ENCODE measurements at places on chromosomes 3 and 15.

- no peak for DNase-seq
Measured at GRCh38 chr15:75597667-75598341, 18.7 kb upstream of the PTPN9 start.

GRCh38 chr3:138378331-138378730 lies 30.0 kb downstream of the MRAS start:
- DNase-seq, result no peak

- DNase-seq, result no peak
Measured at GRCh38 chr3:37535526-37536432, 325.9 kb upstream of the CTDSPL start.

GRCh38 chr3:48695393-48695753 lies 9.7 kb upstream of the NCKIPSD start:
- no peak for DNase-seq

- no peak for DNase-seq
Measured at GRCh38 chr3:64104691-64105111, 81.4 kb upstream of the PSMD6 start.

DNA sequence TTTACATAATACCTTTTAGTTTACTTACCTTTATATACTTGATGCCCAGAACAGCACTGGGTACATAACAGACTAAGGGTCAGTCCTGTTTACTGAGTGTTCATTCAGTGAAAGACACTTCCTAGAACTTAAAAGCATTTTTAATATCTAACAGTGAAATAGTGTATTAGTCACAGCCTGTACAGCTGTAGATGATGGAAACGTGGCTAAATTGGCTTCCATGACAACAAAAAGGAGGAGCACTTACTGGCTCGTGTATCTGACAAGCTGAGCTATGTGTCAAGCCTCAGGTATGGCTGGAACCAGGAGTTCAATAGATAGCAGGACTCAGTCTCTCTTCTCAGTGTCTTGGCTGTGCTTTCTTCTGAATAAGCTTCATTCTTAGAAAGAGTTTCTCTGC lies 40.2 kb downstream of the CMTM8 start:
- no peak for DNase-seq

DNA sequence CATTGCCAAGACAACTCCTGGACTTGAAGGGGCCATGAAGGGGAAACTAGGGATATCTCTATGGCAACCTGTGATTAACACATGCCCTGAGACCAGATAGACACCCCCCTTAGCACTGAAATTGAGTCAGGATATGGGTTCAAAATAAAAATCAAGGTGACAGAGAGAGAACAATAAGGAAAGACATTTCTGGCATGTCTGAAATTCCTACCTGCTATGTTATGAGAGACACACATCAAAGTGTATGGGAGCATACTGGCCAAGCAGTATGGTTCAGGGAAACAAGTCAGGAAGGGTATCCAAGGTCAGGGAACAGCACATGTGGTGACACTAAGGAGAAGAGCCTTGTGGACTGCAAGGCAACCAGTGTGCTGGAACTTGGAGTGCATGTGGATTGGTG lies 388.7 kb downstream of the SHQ1 start:
- no peak for DNase-seq

DNA sequence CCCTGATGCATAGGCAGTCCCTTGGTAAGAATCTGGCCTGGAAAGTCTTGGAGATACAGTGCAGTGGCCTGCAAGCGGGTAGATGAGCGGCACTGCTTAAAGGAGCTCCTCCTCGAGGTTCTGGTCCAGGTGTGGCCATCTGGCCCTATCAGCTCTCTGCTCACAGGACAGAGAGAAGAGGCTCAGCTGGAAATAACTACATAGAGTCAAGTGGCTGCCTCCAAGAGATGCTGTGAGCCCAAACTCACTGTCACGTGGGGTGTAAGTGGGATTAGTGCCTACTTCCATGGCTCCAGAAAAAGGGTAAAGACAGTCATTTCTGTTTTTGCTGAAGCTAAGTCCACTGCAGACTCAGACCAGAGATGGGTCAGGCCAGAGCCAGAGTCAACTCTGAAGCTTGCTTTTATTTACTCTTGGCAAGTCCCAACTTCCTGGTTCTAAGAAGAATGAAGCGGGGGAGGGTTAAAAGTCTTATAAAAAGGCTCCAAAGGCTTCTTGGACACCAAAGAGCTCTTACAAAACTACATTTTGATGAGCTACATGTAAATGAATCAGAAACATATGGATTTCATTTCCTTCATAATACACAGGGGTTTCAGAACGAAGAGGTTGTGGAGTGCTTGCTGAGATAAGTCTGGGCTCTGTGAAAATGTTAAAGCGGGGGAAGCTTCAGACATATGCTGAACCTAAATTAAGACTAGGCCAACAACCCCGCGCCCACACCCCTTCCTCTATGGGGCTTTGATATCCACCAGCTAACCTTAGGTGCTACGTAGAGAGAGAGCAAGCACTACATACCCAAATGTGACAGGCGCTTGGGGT lies 77.1 kb downstream of the PDZRN3 start:
- no peak for DNase-seq

GRCh38 chr3:11499144-11499543 lies 144.6 kb downstream of the VGLL4 start:
- DNase-seq, result no peak

DNA sequence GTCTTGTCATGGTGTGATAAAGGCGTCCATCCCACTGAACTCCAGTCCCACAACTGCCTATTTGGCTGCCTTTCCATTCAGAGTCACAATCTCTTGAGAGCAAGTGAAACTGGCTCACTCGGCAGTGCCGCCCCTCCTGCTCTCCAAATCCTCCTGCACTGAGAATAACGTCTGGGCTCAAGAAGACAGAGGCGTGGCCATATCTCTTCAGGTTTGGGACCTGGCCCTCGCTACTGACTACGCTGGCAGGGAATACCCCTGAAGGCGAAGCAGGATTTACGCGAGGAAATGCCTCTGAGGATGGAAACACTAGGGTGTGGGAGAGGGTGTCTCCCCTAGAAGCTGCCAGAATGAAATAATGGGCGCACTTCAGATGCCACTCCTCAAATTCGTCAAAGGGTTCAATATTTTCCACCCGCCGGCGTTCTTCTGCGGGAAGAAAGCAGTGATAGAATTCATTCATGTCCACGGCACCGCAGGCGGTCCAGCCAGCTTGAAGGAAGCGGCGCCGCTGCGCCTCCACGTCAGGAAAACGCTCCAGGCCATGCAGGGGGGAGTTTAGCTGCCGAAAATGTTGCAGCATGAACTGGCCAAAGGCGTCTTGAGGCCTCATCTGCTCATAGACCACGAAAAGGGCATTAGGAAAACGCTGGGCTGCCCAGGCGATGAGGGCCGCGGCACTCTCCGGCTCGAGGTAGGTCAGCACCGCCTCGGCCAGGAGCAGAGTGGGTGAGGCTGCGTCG lies 985 bp downstream of the LCMT2 start:
- peak; percentile 0 for DNase-seq

DNA sequence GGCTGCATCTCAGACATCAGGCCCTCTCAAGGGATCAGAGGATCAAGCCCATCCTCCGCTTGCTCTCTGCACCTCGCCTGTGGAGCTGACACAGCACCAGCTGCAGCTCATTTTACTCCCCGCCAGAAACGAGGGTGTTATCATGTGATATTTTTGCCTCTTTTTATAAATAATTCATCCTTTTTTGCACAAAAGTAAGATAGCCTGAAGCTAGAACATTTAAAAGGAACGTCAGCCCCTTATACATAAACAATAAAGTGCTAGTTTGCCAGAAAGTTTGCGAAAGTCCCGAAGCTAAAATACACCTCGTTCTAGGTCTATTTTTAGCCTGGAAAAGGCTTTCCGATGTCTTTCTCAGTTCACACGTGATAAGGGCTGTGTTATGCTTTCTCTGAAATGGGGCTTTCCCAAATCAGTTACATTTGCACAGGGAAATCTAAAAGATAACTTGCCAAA lies 9.6 kb upstream of the FAM174B start:
- no peak for DNase-seq

GRCh38 chr3:182947888-182948287 lies 32.5 kb downstream of the DCUN1D1 start:
- DNase-seq, result no peak

- no peak for DNase-seq
Measured at GRCh38 chr15:35514759-35515158, 31.2 kb downstream of the DPH6 start.

DNA sequence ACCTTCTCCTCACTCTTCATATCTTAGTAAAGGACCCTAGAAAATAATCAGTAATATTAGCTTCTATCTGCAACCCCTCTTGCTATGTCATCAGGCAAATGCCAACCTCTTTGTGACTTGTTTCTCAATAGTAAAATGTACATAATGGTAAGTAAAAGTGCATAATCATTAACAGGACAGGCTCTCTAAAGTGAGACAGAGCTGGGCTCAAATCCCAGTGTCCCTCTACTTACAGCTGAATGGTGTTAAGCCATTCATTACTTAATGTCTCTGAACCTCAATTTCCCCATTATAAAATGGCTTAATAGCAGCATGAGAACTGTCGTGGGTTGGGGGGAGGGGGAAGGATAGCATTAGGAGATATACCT lies 62.6 kb upstream of the ATP11B start:
- no peak for DNase-seq

GRCh38 chr3:197511130-197511529 lies 44.6 kb downstream of the BDH1 start:
- no peak for DNase-seq

GRCh38 chr3:66353530-66353929 lies 132.7 kb downstream of the SLC25A26 start:
- DNase-seq, result no peak

DNA sequence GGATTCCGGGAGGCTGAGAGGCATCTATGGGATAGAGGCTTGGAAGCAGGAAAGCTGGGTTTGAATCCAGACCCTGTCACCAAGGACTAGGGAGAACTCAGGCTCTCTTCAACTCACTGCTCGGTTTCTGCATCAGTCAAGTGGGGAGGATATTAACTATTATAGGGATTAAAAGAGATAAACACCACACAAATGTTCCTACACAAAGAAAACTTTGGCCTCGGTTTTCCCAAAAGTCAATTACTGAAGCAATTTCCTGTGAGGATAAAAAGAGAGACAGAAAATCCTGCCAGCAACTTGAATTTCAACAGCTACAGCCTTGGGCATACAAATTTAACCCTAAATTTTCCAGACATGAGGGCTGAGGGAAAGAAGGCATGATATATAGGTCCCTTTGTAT lies 36.0 kb downstream of the ITGB5 start:
- no peak for DNase-seq

DNA sequence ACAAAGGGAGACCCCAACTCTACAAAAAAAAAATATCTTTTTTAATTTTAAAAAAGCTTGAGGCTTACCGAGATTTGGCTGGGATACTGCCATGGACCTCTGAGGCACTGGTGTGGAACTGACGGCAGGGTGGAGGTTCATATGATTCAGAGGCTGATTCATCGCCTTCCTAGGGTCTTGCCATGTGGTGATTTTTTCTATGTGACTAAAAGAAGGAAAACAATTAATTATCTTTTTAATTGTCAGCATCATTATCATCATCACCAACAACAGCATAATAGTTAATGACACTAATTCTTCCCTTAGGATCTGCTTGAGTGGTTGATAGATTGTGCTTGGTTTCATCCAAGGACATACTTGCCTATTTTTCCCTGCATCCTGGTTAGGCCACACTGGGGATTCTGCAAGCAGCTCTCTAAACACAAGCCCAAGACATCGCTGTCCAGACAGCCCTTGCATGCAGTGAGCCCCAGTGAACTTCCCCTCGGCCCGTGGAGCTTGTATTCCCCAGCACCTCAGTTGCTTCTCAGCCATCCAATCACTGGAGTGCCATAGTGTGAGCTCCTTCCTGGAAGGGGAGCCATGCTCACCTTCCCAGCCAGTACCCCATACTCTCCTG lies 84.9 kb downstream of the WWTR1 start:
- no peak for DNase-seq

GRCh38 chr15:62979252-62979651 lies 63.3 kb upstream of the TPM1 start:
- DNase-seq, result no peak

DNA sequence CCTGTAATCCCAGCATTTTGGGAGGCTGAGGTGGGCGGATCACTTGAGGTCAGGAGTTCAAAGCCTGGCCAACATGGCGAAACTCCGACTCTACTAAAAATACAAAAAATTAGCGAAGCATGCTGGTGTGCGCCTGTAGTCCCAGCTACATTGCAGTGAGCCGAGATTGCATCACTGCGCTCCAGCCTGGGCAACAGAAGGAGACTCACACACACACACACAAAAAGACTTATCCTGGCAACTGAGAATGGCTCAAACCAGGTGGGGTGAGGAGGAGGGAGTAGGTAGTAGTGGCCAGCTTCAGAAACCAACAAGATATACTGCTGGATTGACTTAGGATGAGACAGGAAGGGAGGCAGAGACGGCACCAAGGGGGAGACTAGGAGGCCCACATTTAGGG lies 53.4 kb upstream of the APEH start:
- no peak for DNase-seq

DNA sequence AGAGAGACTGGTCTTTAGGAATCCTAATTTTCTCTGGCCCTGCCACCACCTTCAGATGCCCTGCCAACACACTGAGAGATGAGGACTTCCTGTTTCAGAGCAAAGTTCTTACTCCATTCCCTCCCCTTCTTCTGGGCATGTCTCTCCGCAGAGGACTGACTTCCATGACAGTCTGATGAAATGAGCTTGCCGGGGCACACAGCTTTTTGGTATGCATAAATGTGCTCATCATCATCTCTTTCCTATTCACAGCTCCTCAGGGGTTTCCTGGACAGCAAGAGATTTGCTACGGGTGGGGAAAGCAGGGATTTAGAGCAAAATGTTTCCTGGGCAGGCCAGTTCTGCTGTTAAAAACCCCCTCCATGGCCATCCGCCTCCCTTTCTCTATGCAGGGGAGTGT lies 27.6 kb upstream of the SEMA6D start:
- DNase-seq, result no peak

DNA sequence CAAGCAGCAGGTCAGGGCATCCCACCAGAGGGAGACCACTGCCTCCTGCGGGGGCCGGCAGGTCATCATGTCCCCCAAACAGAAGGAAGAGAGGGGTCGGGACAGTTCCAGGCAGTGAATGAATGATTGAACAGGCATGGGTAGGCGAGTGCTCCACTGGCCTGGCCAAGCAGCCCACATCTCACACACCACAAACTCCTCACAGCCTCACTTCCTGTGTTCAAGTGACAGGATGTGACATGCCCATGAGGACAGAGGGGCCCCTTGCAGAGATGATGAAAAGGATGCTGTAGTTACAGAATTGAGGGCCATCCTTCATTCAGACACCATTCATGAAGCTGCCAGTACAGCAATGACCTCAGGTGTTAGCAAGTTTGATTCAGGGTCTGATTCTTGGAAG lies 3.7 kb downstream of the IQSEC1 start:
- DNase-seq, result peak; percentile 19

DNA sequence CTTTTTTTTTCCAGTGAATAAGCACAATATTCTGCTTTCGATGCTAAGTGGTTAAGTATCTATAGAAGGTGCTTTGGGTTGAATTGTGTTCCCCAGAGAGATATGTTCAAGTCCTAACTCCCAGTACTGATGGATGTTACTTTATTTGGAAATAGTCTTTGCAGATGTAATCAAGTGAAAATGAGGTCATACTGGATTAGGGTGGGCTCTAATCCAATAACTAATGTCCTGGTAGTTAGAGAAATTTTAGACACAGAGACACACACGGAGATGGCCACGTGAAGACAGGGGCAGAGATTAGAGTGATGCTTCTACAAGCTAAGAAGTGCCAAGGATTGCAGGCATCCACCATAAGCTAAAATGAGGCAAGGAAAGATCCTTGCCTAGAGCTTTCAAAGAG lies 662.3 kb downstream of the NAALADL2 start:
- DNase-seq, result no peak

GRCh38 chr3:194139814-194140391 lies 4.0 kb downstream of the HES1 start:
- no peak for DNase-seq

- no peak for DNase-seq
Measured at GRCh38 chr15:42332331-42332730, 27.0 kb upstream of the CAPN3 start.
